ENCODE measurements at places on chromosomes 16 and 17. TPM values are rescaled to one million over a fixed set of nuclear protein-coding genes. Genes with fewer than 3 reads are reported as not detected.
A peak's percentile ranks its signal among the peaks of the same experiment; 100 is the strongest.

Gene ELMO3
- 0.43 TPM for total RNA-seq

Gene AOC3
- 0.32 TPM for total RNA-seq

Gene ALDH3A2
- total RNA-seq: 36.7 TPM

Gene SLC9A5
- total RNA-seq: 1.9 TPM

Gene CCL13
- not detected for total RNA-seq

Gene C17orf100
- 0.43 TPM for total RNA-seq

Gene MMP28
- under 0.01 TPM for total RNA-seq

Gene ABI3
- total RNA-seq: 1.7 TPM

Gene DOK4
- total RNA-seq: 34.5 TPM

DNA sequence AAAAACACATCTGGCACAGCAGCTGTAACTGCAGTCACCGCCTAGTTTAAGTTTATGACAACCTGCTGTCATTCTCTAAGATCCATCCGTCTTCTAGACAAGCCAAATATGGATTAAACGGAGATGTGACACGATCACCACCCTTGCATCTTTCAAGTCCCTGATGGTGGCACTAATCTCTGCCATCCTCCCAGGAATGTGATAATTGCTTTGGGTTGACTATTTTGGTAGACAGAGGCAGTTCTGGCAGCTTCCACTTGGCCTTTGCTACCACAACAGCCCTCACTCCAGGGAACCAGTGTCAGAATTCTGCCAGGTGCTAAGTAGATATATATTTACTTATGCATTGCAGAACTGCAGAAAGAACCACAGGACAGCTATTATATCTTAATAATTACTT lies 81.3 kb downstream of the ADCY9 start:
- no peak for DNase-seq

- DNase-seq: peak; percentile 98
Measured at GRCh38 chr17:80892019-80892855, 99.4 kb upstream of the CHMP6 start.

GRCh38 chr17:55295411-55296170 lies 30.8 kb downstream of the HLF start:
- DNase-seq: peak; percentile 51

DNA sequence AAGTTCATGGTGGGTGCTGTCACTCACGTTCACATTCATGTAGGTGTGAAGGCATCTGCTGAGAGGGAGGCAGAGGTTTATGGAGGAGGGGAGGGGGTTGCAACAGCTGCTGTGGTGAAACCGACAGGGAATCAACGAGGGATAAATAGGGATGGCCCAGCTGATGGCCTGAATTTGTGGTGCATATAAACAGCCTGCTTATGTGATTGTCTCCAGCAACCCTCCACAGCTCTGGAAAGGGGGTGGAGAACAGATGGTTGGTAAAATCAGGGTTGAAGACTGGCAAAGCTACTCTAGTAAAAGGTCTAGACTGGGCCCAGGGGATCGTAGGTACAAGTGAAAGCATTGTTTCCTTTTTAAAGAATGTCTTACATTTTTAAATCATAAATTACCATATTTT lies 53.7 kb downstream of the IQCK start:
- peak; percentile 10 for DNase-seq

Measured in fibroblast of villous mesenchyme (primary cell).